EL (cell line): ENCODE measurements at places on chromosomes 16 and 17.
A peak's percentile ranks its signal among the peaks of the same experiment; 100 is the strongest.

GRCh38 chr16:11349599-11350276 is 4.5 kb downstream of the RMI2 start:
- DNase-seq: peak; percentile 81

DNA sequence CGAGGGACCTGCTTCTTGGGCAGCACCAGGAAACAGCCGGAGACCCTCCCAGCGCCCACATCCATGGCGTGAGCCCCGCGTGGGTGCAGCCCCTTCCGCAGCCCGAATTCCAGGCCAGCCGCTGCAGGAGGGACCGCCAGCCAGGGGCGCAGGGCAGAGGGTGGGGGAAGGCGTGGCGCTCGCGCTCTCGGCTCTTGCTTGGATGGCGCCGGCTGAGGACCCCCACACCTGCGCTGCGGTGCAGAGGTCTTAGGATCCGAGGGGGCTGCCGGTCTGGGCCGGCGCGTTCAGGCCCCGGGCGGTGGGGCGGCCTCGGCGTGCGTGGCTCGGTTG is 28.8 kb downstream of the ACTG1 start:
- DNase-seq: no peak

GRCh38 chr17:30524847-30525246 is 47.6 kb downstream of the GOSR1 start:
- DNase-seq: peak; percentile 77

DNA sequence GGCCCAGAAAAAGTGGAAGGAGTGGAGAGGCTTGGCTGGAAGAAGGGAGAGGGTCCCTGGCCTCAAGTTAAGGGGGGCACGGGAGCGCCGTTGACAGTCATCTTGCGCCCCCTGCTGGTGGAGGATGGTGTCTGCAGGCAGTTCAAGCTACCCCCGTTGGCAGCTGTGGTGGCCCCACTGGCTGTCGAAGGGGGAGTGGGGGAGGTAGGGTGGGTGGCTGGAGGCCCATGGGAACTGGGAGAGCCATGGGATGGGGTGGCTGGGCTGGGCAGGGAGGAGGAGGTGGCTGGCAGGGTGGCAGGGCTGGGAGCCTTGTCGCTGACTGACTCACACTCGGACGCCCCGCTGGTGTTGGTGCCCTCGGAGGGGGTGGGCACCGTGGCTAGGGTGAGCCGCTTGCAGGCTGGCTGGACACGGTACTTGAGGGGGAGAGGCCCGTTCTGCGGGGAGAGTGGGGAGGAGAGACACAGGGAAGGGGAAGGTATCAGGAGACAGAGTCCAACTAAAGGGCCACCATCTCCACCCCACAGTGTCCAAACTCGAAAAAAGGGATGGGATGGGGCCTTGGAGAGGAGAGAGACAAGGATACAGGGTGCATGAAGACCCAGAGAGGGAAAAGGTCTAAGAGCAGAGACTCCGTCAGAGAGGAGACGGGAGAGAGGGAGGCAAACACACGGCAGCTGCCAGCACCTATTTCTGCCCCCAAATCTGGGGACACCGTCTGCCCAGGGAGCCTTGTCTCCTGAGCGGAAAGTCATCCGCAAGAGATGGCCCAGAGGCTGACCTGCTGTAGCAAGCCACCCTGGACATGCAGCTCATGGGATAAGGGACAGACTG is 5.2 kb downstream of the CISD3 start:
- DNase-seq: no peak

DNA sequence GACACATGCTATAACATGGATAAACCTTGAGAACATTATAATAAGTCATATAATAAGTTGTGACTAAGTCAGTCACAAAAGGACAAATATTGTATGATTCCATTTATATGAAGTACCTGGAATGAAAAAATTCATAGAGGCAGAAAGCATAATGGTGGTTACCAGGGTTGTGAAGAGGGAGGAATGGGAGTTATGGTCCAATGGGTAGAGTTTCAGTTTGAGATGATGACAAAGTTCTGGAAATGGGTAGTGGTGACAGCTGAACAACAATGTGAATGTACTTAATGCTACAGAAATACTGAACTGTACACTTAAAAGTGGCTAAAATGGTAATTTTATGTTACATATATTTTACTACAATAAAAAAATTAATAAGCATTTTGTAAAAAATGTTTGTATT is 49.7 kb downstream of the MYO1D start:
- DNase-seq: no peak

DNA sequence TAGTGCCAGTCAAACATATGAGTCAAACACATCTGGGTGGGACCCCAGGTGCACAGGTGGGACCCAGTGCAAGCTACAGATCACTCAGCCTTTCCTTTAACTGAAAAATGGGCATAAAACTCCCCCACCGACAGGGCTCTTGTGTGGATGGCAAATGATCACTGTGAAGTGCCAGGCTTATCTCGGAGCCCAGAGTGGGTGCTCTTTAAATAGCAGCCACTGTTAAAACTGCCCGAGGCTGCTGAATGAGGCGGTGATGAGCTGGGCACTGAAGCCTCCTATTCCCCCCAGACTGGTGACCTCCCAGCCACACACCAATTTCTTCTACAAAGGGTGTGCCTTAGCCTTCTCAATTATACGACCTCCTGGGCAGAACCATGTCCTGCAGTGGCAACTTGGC is 433.8 kb downstream of the SLC39A11 start:
- no peak for DNase-seq

DNA sequence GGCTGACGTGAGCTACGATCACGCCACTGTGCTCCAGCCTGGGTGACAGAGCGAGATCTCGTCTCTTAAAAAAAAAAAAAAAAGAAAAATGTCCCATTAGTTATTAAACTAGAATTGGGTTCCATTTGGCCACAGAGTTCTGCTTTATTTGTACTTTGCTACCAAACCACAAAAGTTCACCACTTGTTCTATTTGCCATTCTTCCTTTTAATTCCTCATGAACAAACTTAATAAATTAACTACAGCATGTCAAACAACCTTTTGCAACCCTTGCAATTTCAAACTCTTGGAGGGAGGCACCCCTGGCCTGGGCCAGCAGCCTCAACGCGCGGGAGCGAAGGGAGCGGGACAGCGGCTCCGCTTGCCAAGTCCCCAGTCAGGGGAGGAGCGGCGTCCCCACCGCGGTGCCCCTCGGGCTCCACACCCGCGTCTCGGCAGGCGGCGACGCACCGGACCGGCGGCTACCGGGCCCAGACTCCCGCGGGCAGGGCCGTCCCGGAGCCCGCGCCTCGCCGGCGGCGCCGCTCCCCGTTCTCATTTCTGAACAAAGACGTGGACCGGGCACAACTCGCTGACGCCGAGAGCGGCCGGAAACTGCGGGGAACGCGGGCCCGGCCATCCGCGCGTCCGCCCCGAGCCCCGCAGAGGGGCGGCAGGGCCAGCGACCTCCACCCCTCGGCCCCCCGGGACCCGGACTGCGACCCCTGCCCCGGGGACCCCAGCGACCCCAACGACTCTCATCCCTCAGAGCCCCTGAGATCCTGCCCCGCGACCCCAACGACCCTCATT is 775 bp downstream of the CYTH1 start:
- peak; percentile 44 for DNase-seq

GRCh38 chr16:30910427-30911029 is 12.8 kb upstream of the FBXL19 start:
- DNase-seq: no peak

- DNase-seq: no peak
Observed at GRCh38 chr16:87495578-87496446, 3.0 kb upstream of the ZCCHC14 start.

- DNase-seq: peak; percentile 54
Observed at GRCh38 chr17:58352596-58353388, 791 bp upstream of the SUPT4H1 start.

GRCh38 chr17:77943971-77944370 is 14.5 kb upstream of the TNRC6C start:
- no peak for DNase-seq

DNA sequence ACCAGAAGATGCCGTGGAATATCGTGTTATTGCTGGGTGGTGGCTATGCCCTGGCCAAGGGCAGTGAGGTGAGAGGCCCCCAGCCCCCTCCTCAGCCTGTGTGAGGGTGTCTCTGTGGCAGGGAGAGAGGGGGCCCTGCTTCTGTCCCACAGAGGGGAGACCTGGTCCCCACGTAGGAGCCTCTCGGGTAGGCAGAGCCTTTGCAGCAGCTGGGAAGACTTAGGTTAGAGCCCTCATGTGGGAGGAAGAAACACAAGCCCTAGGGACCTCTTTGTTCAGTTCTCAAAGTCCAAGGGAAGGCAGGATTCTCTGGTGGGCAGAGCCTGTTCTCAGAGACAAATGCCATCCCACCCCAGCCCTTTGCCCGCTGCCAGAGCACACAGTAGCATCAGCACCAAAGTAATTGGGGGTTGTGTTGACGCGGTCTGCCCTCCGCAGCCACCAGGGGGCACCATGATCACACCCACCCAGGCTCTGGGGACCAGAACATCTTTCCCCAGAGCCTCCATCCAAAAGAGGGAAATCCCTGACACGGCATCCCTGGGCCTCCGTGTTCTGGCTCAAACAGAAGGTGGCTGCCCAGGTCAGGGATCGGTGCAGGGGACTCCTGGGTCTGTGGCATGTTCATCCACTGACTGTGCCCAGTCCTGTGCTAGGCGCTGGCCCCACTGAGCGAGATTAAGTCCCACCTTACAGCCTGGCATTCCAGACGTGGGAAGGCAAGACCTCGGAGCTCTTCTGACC is 11.5 kb upstream of the FOXN1 start:
- DNase-seq: peak; percentile 69

DNA sequence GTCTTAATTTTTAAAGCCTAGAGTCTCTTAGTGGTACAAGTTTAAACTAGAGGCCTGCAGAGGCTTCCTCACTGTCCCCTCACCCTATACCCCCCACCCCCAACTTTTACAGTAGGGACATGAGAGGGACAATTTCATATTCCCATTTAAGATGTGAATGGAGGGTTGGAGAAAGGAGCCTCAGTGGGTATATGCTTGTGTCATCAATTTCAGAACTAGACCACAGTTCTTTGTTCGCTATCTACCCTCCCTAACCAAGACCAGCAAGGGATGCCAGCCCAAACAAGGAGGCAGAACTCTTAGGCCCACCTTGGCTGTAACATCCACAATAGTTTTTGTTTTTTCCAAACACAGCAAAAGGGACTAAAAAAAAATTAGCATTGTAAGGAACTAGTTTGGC is 14.0 kb upstream of the SALL1 start:
- DNase-seq: no peak

DNA sequence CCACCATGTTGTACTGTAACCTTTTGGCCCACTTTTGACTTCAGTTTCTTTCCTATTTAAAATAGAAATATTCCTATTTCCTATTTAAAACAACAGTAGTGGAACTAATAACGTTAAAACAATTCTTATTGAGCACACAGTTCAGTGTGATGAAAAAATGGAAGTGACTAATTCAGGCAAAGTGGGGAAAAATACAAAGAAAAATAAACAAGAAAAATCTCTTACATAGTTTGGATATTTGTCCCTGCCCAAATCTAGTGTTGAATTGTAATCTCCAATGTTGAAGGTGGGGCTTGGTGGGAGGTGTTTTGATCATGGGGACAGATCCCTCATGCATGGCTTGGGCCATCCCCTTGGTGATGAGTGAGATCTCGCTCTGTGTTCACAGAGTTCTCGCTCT is 198.1 kb upstream of the CPHXL start:
- DNase-seq: no peak

DNA sequence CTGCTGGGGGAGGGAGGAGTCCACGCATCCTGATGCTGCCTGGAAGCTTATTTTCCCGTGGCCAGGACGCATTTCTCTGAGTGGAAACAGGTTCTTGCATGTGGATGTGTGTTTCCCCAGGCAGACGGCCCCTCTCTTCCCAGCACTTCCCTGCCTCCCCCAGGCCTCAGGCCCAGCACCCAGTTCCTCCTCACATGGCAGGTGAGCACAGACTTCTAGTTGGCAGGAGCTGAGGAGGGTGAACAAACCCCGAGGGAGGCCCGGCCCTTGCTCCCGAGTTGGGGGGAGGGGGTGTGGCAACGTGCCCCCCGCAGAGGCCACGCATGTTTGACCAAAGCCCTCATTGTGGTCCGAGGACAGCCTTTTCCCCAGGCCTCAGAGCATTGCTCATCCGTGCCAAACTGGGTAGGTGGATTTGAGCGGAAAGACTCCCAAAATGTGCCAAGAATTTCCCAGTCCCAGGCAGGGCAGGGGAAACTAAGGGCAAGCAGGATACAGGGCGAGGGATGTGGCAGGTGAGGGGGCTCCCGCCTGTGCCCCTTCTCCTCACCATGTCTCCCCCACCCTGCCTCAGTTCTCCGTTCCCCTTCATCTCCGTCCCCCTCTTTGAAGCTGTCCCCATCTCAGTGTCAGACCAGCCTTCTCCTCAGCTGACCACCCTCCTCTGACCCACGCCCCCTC is 1.5 kb upstream of the SPEM1 start:
- DNase-seq: no peak

DNA sequence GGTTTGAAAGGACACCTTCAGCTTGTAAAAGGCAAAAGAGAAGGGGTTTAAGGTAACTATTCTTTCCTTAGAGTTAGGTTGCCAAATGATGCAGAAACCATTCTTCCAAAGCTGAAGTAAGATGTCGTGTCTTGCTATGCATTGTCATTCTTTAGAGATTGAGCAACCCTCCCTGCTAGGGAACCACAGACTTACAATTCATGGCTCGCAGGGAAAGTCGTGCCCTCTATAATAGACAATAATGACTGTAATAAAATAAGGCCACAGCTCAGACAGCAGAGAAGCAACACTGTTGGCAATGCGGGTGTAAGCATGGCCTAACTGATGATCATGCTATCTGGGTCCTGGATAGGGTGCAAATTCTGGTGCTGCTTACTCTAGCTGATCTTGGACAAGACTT is 129.6 kb upstream of the CDH13 start:
- no peak for DNase-seq

DNA sequence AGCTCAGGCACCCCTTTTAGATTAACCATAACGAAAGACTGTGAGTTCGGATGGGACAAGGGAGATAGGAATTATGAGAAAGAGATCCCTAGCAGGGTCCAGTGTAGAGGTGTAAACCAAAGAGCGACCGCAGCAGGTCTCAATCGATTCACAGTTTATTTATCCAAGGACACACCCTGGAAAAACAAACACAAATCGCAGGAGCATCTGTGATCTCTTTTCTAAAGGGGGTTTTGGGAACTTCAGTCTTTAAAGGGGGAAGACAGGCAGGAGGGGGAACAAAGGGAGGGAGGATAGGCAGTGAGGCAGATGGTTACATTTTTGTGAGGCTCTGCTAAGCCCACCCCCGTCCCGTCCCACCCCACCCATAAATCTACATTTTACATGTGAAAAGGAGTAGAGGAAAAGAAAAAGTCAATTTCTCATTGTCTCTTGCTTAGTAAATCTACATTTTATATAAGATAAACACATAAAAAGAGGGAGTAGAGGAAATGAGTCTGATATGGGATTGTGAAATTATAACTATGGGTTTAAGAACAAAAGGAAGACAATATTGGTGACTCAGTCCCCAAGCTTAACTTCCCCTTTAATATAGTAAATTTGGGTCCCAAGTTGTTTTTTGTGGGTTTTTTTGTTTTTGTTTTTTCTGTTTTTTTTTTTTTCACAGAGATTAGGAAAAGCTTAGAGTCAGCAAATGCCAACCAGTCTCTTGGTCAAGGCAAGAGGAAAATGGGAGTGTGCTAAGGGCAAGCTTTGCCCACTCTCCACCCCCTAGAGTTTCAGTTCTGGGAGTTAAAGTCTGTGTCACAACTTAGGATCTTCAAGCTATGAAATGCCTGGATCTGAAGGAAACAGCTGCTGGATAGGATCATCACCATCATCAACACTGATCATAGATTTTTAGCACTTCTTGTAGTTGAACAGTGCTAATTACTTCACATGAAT is 160.9 kb upstream of the CDH5 start:
- peak; percentile 3 for DNase-seq

- no peak for DNase-seq
Observed at GRCh38 chr17:31273516-31273915, 23.5 kb downstream of the OMG start.

- DNase-seq: no peak
Observed at GRCh38 chr17:28480799-28481571, 7.5 kb downstream of the SLC13A2 start.
